Activated T-cell treated with anti-CD3 and anti-CD28 coated beads, Interleukin-2, amount 50 U/mL, for 48 hours (primary cell): ENCODE measurements at places on chromosomes 12 and 14.

DNA sequence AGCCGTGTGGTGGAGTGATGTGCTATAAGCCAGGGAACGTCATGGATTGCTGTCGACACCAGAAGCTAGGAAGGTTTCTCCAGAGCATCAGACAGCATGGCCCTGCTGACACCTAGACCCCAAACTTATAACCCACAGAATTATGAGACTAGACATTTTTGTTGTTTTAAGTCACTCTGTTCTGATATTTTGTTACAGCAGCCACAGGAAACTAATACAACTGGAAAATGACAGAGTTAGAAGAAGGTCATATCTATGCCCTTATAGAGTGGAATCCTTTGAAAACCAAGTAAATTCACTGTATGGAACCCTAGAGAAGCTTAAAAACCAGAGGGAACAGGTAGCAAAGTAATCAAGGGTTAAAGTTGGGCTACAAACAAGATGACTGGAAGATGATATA lies 42.5 kb downstream of the SPTLC2 start:
- DNase-seq: no peak

- no peak for DNase-seq
Observed at GRCh38 chr12:67761566-67761965, 113.0 kb downstream of the DYRK2 start.

DNA sequence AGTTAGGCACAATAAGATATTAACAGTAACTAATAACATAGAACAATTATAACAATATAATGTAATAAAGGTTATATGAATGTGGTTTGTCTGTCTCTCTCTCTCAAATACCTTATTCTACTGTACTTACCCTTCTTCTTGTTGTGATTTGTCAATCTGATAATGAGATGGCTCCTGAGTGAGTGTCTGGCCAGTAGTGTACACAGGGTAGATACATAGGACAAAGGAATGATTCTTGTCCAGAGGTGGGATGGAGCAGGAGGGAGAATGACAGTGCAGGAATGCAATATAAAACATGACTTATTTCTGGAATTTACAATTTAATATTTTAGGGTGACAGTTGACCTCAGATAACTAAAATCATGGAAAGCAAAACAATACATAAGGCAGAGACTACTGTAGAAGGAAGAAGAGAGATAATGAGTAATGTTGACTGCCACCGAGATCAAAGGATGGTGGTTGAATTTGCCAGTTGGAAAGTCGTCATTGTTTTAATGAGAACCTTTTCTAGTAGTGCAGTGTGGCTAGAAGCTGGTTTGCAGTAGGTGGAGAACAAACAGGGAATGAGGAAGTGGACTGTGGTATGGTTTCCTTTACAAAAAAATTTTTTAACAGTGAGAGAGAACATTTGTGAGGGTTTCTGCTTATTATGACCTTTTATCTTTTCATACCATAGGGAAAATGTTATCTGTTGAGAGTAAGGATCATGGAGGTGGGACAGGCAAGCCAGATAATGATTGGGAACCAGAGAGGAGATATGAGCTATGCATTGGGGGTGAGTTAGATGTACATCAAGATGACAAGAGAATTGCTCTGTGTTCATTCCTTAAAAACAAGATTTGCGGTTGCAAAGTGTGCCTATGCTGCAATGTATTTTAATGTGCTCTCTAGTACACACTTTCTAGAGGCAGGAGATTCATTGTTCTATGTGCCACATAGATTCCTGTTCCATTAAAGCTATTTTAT lies 458.3 kb downstream of the BTG1 start:
- DNase-seq: no peak

GRCh38 chr14:63745858-63746425 lies 18.1 kb upstream of the SGPP1 start:
- DNase-seq: no peak

- no peak for DNase-seq
Observed at GRCh38 chr14:70602254-70602653, 1.8 kb upstream of the MED6 start.

DNA sequence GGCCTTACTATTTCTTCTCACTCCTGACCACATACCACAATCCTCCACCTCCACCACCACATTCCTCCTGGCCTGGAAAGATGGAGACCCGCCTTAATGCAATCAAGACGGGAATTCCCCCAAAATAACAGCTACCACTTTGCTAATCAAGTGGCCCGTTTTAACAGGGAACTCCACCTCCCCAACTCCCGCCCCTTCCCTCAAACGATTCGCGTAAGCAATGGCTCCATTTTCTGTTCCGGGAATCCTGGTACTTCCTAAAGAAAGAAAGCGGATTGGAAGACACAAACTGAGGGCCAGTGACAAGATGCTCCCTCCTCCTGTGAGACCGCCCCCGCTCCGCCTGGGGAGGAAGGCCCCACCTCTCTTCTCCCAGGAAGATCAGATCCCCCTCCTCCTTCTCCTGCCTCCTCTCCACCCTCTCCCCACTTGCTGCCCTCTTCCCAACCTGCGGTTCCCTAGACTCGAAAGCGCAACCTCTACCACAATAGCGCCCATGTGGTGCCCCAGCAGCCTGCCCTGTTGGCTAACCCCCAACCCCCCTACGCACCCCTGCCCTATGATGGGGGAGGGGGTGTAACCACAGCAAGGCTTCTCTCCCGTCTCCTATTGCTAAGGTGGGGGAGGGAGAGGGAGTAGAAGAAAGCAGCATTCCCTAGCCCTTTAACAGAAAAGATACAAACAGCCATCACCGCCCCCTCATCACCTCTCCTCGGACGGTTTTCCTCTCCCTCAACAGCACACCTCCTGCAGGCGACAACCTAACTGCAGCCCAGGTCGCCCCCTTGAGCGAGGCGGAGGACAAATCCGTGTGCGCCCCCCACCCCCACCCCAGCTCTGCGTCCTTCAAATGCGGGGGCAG lies 777 bp downstream of the ARF3 start:
- peak; percentile 48 for DNase-seq

DNA sequence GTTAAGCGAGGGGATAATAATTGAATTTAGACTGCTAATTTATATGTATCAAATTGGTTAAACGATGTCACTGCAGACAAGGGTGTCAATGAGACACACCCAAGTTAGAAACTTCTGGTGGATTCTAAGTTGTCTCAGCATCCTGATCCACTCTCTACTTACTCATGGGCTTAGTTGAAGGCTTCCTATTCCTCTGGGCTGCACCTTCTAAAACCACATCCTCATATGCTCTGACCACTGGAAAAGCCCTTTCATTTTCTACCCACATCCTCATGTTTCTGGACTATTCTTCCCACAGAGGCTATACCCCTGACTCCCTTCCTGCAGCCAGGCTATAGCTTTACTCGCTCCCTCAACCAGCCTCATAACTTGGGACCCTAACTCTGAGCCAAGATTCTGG lies 493.8 kb downstream of the VRK1 start:
- no peak for DNase-seq
